Stimulated activated CD4-positive, alpha-beta T cell treated with anti-CD3 and anti-CD28 coated beads, Interleukin-4, amount 100 ng/mL, for 48 hours (primary cell): ENCODE measurements at places on chromosomes 7 and 10.

DNA sequence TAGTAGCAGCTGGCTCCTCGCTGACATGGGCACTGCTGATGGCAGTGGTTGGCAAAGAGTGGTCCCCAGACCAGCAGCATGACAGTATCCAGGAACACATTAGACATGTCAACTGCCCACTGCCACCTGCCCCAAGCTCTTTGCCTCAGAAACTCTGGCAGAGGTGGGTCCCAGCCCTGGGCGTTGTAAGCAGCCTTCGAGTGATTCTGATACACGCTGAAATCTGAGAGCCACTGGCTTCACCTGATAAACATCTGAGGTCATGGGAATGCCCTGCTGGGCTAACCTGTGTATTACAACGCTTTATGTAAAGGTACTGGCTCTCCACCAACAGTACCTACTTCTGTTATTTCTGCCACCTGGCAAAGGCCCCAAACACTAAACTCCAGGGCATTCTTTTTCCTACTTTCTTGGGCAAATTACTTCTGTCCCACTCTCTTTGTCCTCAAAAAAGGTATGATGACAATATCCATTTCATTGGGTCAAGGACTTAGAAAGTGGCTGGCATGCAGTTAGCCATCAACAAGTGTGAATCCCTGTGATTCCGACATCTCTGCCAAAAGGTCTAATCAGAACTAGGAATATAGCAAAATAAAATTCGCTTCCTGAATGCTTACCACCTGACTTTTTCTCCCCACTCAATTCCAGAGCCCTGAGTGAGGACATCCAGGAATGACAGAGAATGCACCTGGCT lies 9.2 kb downstream of the SGMS1 start:
- no peak for DNase-seq

GRCh38 chr7:113710310-113711096 lies 208.3 kb downstream of the PPP1R3A start:
- DNase-seq = peak; percentile 18

GRCh38 chr10:63465293-63466143 lies at the start of gene JMJD1C:
JMJD1C (minus strand) TSS chr10:63465977; CDS start chr10:63465662, 315 bp downstream.
- DNase-seq = peak; percentile 47

GRCh38 chr7:20508109-20508508 lies 107.4 kb upstream of the ABCB5 start:
- DNase-seq = no peak

DNA sequence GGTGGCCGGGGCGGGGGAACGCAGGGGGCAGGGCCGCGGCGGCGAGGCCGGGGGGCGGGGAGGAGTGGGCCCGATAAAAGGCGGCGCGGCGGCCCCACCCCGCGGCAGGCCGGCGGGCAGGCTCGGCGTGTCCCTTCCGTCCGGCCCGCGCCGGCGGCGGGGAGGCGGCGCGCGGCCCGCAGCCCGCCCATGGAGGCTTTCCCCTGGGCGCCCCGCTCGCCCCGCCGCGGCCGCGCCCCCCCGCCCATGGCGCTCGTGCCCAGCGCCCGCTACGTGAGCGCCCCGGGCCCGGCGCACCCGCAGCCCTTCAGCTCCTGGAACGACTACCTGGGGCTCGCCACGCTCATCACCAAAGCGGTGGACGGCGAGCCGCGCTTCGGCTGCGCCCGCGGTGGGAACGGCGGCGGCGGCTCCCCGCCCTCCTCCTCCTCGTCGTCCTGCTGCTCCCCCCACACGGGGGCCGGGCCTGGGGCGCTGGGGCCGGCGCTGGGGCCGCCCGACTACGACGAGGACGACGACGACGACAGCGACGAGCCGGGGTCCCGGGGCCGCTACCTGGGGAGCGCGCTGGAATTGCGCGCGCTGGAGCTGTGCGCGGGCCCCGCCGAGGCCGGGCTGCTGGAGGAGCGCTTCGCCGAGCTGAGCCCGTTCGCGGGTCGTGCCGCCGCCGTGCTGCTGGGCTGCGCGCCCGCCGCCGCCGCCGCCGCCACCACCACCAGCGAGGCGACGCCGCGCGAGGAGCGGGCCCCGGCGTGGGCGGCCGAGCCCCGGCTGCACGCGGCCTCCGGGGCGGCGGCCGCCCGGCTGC lies at the start of gene NANOS1:
TSS of gene NANOS1 (plus strand) at position 102 of the 808 bp plus-strand sequence. CDS start at position 190, 88 bp downstream.
- DNase-seq = peak; percentile 16
